ENCODE measurements at places on chromosomes 1 and 21.
A peak's percentile ranks its signal among the peaks of the same experiment; 100 is the strongest.

- DNase-seq = no peak
Observed at GRCh38 chr1:221663321-221663720, 78.6 kb downstream of the DUSP10 start.

DNA sequence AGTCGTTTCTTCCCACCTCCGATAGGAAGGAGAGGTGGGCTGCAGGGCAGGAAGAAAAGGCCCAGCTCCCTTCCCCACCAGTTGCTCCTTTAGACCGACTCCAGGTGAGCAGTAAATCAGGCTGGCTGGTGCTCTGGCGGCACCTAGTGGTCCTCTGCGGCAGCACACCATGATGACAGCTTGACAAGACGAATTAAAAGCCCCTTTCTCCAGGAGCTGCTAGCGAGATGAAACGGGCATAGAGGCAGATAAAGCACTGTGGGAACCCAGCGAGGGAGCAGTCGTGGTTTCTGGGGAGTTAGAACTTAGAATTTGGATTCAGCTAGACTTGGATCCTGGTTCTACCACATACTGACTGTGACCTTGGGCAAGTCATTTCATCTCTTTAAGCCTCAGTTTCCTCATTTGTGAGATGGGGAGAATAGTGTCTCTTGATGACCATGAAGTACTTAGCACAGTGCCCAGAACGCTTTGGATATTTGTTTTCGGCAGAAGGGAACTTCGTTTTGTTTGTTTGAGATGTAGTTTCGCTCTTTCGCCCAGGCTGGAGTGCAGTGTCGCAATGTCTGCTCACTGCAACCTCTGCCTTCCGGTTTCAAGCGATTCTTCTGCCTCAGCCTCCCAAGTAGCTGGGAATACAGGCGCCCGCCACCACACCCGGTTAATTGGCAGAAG lies 21.8 kb upstream of the COL9A2 start:
- DNase-seq = peak; percentile 34

DNA sequence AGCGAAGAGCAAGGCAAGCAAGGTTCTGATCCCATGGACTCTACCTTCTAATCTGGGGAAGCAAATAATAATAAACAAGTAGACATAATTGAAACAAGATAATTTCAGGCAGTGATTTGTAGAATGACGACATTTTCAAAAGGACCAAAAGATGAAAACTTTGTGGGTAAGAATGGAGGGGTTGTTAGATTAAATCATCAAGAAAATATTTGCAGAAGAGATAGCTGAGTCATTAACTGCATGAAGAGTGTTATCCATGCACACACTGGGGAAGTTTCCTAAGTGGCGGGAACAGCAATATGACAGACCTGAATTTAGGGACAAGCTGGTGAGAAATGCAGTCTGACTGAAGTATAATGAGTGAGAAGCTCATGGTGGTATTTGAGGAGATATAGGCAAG lies 583.1 kb upstream of the RGS18 start:
- DNase-seq = no peak

GRCh38 chr1:192810253-192810880 lies 1.5 kb downstream of the RGS2 start:
- DNase-seq = no peak

DNA sequence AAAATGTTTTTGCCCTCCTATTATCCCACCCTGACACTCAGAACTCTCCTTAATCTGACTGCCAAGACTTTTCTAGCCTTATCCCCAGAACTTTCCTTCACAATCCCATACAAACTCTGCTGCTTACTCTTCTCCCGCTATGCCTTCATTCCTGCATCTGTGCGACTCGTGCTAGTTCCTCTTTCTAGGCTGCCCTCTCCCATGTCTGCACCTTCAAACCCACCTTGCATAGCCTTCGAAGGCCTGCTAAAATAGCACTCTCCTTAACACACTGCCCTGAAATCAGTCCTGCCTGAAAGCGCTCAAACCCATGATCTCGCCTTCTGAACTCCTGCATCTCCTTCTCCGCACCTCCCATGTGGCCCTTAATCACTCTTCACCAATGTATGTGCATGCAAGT lies 2.5 kb upstream of the NCF2 start:
- no peak for DNase-seq

DNA sequence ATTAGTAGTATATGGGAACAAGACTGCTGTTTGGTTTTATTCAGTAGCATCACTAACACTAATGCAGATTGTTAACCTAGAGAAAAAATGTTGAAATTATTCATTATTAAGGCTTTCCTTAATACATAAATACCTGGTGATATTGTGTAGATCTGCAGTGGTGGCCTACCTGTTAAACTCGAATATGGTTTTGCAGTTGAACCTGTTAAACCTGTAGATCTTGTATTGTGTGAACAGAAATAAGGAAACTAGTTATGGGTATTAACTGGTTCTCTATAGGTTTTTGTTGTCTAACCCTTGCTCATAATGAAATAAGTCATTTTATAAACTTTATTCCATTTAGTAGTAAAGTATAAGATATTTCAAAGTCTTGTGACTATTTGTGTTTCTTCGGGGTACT lies 23.9 kb downstream of the PKN2 start:
- DNase-seq = no peak

- no peak for DNase-seq
Observed at GRCh38 chr1:47478090-47478489, 40.2 kb downstream of the FOXD2 start.

Data from amygdala (tissue), 56 donors.